Fibroblast of skin of scalp (primary cell): ENCODE measurements at places on chromosomes 6 and 20.

GRCh38 chr6:78530208-78530607 lies 337.1 kb upstream of the IRAK1BP1 start:
- no peak for DNase-seq

GRCh38 chr6:156280065-156280464 lies 497.1 kb upstream of the ARID1B start:
- DNase-seq: no peak

DNA sequence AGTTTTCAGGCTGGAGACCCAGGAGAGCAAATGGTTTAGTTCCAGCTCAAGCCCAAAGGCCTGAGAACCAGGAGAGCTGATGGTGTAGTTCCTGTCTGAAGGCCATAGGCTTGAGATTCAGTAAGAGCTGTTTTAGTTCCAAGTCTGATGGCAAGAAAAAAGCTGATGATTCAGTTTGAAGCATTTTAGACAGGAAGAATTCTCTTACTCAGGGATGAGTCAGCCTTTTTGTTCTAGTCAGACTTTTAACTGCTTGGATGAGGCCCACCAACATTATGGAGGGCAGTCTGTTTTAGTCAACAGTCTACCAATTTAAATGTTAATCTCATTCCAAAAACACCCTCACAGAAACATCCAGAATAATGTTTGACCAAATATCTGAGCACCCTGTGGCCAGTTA lies 2.5 kb downstream of the ZSCAN26 start:
- DNase-seq: peak; percentile 80

DNA sequence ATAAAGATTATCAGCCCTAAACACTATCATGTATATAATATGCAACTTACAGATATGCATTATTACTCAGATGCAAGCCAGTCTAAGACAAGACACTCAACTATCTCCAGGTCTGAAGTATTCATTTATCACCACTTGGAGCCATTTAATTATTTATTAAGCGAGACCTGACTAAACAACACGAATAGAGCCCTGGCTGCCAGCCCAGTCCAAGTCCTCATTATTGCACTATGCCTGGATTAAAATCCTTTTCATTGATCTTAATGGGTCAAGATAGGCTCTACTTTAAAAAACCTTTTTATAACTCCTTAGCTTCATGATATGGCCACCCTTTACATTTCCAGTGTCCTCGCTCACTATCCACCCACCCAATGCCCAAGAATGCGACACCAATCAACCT lies 183.1 kb upstream of the MARCKS start:
- no peak for DNase-seq

GRCh38 chr6:127366282-127367022 lies 23.0 kb upstream of the ECHDC1 start:
- DNase-seq: peak; percentile 99

DNA sequence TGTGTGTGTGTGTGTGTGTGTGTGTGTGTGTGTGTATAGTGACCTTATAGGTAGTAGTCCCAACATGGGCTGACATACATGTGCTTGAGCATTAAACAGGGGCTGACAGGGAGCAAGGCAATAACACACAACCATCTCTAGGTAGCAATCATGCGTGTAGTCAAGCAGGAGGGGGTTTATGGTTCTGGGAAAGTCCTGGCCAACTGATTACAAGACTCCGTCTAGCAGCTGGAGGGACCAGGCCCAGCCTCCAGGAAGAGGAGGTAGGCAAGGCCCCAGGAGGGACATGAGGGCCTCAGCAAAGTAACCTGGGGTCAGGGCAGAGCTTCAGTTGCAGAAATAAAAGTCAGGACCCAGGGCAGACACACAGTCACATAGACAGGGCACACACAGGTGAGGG lies 60.6 kb upstream of the E2F3 start:
- DNase-seq: no peak

GRCh38 chr20:41169162-41169690 lies 31.9 kb downstream of the PLCG1 start:
- no peak for DNase-seq

- no peak for DNase-seq
These were observed 40.9 kb downstream of the DSTN start for GRCh38 chr20:17610566-17611289.

DNA sequence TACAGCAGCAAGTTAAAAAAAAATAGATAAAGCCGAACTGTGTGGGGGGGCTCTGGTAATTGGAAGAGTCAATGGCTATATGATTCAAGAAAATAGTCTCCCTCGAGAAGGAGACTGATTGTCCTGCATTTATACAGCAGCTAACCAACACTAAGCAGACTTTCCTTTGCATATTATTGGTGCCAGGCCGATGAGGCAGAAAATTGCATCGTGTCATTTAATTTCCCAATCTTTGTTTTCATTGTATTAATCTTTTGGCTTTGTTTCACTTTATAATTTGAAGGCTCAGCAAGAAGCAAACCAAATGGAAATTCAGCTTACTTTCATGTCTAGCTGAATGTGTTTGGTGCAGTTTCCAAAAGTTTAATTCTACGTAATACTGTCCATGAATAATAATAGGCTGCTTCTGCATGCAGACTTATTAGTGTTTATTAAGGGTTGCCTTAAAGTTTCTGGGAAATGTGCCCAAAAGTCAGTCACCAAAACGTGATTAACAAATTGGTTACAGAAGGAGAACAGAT lies 258.5 kb downstream of the HACE1 start:
- DNase-seq: no peak

GRCh38 chr20:49657118-49657901 lies 56.4 kb downstream of the B4GALT5 start:
- DNase-seq: peak; percentile 36

- DNase-seq: no peak
These were observed 105.0 kb downstream of the RNGTT start for GRCh38 chr6:88858455-88858854.

GRCh38 chr6:3324262-3324942 lies 65.7 kb downstream of the PSMG4 start:
- peak; percentile 91 for DNase-seq

GRCh38 chr20:3041854-3042409 lies 1.5 kb upstream of the GNRH2 start:
- DNase-seq: peak; percentile 19

DNA sequence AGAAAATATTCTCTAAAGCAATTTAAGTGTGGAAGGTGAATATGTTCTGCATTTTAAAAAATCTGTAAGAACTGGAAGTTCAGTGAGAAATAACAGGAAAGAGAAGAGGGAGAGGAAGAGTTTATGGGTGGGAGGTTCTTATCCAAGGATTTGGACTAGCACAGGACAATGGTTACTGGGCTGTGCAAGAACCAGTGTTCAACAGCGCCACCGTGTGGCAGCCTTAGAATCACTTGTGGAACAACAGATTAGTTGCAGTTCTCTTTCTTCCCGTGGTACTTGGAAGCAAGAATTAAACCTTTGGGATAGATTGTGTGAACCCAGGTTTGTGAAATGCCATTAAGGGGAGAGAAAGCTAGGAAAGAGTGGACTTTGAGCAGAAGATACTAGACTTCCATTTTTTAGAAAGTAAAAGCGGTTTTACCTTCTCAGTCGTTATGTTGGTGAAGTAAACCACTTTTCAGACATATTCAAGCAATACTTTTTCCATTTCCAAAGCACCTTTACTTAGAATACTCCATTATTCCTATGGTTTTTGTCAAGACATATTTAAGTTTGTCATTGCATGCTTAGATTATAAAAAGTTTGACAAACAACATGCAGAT lies 436.7 kb downstream of the RNF144B start:
- DNase-seq: peak; percentile 22

GRCh38 chr6:148747471-148748165 lies 788 bp downstream of the UST start:
- peak; percentile 60 for DNase-seq

DNA sequence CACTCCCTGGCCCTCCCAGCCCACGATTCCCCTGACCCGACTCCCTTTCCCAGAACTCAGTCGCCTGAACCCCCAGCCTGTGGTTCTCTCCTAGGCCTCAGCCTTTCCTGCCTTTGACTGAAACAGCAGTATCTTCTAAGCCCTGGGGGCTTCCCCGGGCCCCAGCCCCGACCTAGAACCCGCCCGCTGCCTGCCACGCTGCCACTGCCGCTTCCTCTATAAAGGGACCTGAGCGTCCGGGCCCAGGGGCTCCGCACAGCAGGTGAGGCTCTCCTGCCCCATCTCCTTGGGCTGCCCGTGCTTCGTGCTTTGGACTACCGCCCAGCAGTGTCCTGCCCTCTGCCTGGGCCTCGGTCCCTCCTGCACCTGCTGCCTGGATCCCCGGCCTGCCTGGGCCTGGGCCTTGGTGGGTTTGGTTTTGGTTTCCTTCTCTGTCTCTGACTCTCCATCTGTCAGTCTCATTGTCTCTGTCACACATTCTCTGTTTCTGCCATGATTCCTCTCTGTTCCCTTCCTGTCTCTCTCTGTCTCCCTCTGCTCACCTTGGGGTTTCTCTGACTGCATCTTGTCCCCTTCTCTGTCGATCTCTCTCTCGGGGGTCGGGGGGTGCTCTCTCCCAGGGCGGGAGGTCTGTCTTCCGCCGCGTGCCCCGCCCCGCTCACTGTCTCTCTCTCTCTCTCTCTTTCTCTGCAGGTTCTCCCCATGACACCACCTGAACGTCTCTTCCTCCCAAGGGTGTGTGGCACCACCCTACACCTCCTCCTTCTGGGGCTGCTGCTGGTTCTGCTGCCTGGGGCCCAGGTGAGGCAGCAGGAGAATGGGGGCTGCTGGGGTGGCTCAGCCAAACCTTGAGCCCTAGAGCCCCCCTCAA lies at the start of gene LTA:
TSS of gene LTA (plus strand) at position 249 of the 871 bp plus-strand sequence. CDS start at position 703, 454 bp downstream.
- no peak for DNase-seq

GRCh38 chr6:27140999-27141528 lies 106.4 kb upstream of the PRSS16 start:
- DNase-seq: no peak

DNA sequence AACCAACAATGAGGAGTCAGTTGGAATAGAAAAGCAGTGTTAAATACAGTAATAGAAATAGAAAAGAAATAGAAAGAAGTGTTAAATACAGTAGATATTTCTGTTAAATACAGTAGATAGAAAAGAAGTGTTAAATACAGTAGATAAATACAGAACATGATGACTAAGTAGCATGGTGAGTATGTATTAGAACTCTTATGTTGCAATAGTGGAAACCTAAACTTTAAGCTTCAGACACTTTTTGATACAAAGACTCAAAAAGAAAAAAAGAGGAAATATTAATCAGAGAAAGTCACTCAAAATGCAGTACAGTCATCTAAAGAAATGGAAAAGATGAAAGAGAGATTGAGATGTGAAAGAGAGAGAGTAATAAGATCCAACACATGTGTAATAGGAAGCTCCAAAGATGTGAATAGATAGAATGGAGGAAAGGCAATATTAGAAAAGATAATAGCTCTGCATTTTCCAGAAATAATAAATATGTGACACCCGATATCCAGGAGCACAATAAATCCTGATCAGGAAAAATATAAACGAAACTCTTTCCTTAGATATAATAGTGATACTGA lies 131.5 kb upstream of the KCNK16 start:
- DNase-seq: peak; percentile 13

DNA sequence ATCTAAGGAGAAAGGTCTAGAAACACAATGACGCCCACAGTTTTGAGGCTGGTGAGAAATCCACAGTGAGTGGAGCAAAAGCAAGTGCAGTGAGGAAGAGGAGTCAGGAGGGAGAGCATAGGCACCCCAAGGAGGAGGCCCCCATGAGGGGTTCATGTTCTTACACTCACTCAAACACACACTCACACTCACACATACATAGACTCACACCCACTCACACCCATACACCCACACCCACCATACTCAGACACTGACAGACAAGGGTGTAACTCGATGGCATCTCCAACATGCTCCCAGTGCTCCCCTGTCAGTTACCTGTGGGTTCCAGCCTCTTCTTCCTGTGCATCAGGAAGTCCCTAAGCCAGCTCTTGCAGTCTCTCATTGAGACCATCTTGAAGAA lies 3.8 kb downstream of the ULBP3 start:
- DNase-seq: no peak

- DNase-seq: no peak
These were observed 27.9 kb upstream of the ID1 start for GRCh38 chr20:31577194-31577593.

DNA sequence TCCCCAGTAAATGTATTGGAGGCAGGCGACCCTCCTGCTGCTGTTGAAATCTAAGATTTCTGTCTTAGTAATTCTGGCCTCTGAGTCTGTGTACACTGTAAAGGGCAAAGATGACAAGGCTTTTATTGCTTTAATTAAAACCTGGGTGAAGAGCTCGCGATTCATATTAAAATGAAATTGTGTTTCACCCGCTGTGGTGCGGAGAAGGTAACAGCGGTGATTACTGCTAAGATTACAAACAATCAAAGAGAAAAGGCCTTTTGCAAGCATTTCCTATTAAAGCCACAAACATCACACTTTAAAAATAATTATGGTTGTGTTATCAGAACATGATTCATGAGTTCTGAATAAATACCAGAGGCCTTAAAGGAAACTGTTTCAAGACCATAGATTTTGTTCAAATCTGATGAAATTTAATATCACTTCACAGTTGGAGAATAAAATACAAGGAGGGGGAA lies 69.3 kb downstream of the TOX2 start:
- DNase-seq: no peak

DNA sequence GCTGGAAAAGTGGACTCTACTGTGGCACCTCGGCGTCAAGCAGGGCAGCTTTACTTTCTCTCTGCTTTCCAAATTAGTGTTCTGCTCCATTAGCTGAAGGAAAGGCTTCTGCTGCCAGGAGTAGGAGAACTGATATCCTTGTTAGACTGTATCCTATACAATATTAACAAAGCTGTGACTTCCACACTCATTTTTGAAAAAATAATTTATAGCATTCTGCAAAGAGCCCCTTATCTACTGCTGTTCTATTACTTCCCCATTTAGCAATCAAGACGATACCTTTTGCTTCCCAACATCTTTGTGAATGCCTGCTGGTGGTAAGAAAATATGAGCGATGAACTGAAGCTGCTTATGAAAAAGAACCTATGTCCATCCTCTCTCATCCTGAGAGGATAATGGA lies 151.1 kb downstream of the UBE3D start:
- DNase-seq: no peak

DNA sequence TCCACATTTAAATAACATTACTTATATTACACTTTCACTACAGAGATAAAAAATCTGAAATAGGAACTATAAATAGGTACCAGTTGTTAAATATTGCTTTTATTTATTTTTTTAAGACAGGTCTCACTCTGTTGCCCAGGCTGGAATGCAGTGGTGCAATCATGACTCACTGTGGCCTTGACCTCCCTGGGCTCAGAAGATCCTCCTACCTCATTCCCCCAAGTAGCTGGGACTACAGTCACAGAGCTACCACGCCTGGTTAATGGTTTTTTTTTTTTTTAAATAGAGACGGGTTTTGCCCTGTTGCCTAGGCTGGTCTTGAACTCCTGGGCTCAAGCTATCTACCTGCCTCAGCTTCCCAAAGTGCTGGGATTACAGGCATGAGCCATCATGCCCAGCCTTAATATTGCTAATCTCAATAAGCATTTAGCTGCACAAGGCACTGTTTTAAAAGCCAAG lies 17.3 kb downstream of the EEF1E1 start:
- peak; percentile 93 for DNase-seq

GRCh38 chr6:166908811-166909210 lies 47.5 kb downstream of the RNASET2 start:
- DNase-seq: no peak

GRCh38 chr6:159875194-159875593 lies 15.6 kb upstream of the MAS1 start:
- DNase-seq: no peak

GRCh38 chr6:148144917-148145521 lies 197.6 kb upstream of the SASH1 start:
- peak; percentile 76 for DNase-seq
